ENCODE measurements at places on chromosomes 13 and 19. TPM values are rescaled to one million over a fixed set of nuclear protein-coding genes. Genes with fewer than 3 reads are reported as not detected.

Gene ZNF850
- 4.1 TPM for total RNA-seq

Gene OLFM4
- total RNA-seq, result not detected

Gene GNG8
- not detected for total RNA-seq

Gene FOXA3
- total RNA-seq, result not detected

Gene FGF9
- total RNA-seq, result not detected

Gene TMEM143
- 6.4 TPM for total RNA-seq

Gene GPC6
- total RNA-seq, result 0.20 TPM

Gene COL5A3
- total RNA-seq, result 4.8 TPM

Gene USHBP1
- not detected for total RNA-seq

DNA sequence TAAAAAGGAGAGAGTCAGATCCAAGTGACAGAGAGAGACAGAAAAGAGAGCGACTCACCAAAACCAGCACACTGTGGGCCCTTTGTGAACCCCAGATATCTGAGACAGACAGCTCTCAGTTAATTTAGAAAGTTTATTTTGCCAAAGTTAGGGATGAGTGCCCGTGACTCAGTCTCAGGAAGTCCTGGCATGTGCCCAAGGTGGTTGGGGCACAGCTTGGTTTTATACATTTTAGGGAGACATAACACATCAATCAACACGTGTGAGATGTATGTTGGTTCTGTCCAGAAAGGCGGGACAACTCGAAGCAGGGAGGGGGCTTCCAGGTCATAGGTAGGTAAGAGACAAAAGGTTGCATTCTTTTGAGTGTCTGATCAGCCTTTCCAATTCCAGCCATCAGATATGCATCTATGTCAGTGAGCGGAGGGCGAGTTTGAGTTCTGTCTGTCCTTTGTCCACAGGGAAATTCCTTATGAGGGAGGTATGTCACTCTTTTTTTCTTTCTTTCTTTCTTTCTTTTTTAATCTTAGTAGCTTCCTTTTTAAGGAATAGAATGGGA, 37.2 kb upstream of the ATP11A start:
- DNase-seq, result peak; percentile 28

- DNase-seq, result no peak
Observed at GRCh38 chr19:31531326-31531725, 182.1 kb upstream of the TSHZ3 start.

- peak; percentile 62 for DNase-seq
Observed at GRCh38 chr19:49528211-49528771, 488 bp downstream of the RCN3 start.

DNA sequence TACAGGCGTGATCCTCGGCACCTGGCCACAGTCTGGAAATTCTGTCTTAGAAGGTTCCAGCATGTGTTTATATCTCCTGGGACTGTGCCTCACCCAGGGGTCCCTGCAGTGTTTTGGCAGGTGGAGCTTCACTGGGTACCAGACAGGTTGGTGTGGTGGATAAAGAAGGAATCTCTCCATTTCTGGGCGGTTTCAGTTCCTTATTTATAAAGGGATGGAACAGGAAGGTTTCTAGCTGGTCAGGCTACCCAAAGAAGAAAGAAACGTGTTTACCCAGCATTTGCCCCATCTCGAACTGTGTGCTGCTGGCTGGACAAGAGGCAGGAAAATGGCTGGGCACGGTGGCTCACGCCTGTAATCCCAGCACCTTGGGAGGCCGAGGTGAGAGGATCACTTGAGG, 9.8 kb downstream of the PNPLA6 start:
- DNase-seq, result no peak

DNA sequence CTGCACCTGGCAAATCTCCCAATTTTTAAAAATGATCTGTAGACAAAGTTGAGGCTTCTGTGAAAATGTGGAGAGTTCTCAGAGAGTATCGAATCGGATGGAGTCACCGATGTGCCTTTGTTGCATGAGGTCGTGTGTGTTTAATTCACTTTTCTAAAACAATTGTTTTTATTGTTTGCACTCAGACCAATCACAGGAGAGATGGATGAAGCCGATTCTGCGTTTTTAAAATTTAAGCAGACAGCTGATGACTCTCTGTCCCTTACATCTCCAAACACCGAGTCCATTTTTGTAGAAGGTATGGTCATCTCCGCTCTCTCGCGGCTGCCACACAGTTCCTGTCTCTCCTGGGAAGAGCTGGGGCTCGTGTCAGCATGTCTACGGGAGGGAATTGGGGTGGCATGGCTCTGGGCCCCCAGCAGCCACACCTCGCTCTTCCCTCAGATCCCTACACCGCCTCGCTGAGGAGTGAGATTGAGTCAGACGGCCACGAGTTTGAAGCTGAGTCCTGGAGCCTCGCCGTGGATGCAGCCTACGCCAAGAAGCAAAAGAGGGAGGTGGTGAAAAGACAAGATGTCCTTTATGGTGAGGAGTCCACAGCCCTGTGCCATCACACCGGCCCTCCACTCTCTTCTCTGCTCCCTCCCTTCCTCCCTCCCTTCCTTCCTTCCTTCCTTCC, 47.2 kb downstream of the PEX11G start:
- DNase-seq, result no peak

- DNase-seq, result no peak
Observed at GRCh38 chr19:30812099-30812678, 440.0 kb downstream of the ZNF536 start.

- peak; percentile 7 for DNase-seq
Observed at GRCh38 chr13:90868321-90868920, 479.1 kb upstream of the MIR17HG start.

- DNase-seq, result no peak
Observed at GRCh38 chr19:18231775-18232174, 5.5 kb upstream of the PDE4C start.

- DNase-seq, result peak; percentile 26
Observed at GRCh38 chr13:27450921-27451471, 632 bp upstream of the MTIF3 start.

- DNase-seq, result no peak
Observed at GRCh38 chr13:59504407-59504806, 659.3 kb downstream of the DIAPH3 start.

GRCh38 chr19:48473161-48473966, 4.2 kb downstream of the CYTH2 start:
- no peak for DNase-seq

DNA sequence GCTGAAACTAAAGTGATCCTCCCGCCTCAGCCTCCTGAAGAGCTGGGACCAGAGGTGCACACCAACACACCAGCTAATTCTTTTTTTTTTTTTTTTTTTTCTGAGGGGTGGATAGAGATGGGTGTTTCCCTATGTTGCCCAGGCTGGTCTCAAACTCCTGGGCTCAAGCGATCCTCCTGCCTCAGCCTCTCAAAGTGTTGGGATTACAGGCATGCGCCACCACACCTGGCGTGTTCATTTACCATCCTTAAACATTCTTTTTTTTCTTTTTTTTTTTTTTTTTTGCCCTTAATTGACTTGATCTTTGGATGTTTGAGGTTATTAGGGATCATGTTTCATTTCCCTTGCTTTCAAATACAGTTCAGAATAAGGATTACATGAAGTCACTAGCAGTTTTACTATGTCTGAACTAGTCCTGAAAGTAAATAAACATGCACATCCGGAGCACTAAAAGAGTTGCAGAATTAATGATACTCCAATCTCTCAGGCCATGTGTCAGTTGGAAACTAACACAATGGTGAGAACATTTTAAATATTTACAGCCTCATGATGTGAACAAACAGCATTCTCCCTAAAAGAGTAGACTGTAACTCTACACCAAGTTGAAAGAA, 10.2 kb downstream of the UTP14C start:
- DNase-seq, result no peak

GRCh38 chr19:4759388-4760284, 31.9 kb upstream of the FEM1A start:
- peak; percentile 84 for DNase-seq

- peak; percentile 41 for DNase-seq
Observed at GRCh38 chr13:94351292-94351990, 128.0 kb downstream of the DCT start.

- DNase-seq, result no peak
Observed at GRCh38 chr19:55339889-55340783, 460 bp downstream of the KMT5C start.

DNA sequence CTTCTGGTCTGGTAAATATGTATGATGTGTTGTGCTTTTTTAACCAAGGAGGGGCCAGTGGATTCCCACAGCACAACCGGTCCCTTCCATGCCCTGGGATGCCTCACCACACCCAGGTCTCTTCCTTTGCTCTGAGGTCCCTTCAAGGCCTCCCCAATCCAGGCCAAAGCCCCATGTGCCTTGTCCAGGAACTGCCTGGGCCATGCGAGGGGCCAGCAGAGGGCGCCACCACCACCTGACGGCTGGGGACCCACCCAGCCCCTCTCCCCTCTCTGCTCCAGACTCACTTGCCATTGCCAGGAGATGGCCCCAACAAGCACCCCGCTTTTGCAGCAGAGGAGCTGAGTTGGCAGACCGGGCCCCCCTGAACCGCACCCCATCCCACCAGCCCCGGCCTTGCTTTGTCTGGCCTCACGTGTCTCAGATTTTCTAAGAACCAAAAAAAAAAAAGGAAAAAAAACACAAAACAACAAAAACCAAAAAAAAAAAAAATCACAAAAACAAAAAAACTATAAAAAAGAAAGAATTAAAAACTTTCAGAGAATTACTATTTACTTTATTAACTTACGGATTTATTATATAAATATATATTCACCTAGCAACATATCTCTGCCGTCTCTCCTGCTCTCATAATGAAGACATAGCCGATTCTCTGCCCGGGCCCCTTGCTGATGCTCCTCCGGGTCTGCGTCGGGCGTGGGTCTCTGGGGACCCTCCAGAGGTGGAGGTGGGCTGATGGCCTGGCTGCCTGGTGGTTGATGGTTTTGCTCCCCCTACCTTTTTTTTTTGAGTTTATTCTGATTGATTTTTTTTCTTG, 14.4 kb downstream of the CAPN12 start:
- DNase-seq, result peak; percentile 54

- DNase-seq, result no peak
Observed at GRCh38 chr13:102909971-102910370, 64.1 kb downstream of the ERCC5 start.
